ENCODE measurements at places on chromosomes 13 and 19.

GRCh38 chr13:111868716-111869115, 198.2 kb upstream of the SOX1 start:
- DNase-seq: no peak

- DNase-seq: no peak
Observed at GRCh38 chr13:24692561-24692960, 12.4 kb downstream of the ATP12A start.

DNA sequence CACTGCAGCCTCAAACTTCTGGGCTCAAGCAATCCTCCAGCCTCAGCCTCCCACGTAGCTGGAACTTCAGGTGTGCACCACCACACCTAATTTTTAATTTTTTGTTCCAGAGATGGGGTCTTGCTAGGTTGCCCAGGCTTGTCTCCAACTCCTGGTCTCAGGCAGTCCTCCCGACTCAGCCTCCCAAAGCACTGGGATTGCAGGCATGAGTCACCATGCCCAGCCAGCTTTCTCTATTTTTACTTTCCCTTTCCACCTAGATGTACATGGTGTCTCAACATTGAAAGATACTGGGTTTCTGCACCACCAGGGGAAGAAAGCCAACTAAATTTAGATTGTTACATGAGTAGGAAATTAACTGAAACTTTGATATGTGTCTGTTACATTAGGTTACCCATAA, 13.8 kb upstream of the ZNF846 start:
- DNase-seq: no peak

DNA sequence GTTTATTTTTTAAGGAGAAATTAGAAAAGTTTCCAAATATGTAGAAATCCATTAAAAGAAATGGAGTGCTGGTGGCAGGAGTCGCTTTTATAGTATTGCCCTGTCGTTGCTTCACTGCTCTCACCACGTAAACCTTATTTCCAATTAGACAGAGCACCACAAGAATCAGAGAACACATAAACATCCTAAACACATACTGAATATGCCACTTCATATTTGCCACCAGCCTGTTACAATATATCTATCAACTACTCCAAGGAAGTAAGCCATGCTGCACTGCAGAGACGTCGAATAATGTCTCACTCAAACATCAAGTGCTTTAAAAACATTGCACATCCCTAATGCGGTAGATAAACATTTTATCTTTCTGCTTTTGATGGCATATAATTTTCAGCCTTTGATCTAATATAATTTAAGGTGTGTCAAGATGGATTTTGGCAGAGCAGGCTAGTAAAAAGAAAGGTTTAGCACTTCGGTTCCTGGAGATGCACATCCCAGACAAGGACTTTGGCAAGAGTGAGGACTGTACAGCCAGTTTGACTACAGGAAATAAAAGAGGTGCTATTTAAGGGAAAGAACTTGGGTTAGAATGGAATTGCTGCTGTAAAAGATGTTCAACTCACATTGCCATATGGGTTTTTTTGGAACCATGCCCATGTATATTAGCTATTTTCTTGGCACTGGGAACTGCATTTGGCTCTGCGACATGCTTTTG, 932.3 kb downstream of the EFNB2 start:
- no peak for DNase-seq
